ENCODE measurements at places on chromosomes 6 and 20.
A peak's percentile ranks its signal among the peaks of the same experiment; 100 is the strongest.

DNA sequence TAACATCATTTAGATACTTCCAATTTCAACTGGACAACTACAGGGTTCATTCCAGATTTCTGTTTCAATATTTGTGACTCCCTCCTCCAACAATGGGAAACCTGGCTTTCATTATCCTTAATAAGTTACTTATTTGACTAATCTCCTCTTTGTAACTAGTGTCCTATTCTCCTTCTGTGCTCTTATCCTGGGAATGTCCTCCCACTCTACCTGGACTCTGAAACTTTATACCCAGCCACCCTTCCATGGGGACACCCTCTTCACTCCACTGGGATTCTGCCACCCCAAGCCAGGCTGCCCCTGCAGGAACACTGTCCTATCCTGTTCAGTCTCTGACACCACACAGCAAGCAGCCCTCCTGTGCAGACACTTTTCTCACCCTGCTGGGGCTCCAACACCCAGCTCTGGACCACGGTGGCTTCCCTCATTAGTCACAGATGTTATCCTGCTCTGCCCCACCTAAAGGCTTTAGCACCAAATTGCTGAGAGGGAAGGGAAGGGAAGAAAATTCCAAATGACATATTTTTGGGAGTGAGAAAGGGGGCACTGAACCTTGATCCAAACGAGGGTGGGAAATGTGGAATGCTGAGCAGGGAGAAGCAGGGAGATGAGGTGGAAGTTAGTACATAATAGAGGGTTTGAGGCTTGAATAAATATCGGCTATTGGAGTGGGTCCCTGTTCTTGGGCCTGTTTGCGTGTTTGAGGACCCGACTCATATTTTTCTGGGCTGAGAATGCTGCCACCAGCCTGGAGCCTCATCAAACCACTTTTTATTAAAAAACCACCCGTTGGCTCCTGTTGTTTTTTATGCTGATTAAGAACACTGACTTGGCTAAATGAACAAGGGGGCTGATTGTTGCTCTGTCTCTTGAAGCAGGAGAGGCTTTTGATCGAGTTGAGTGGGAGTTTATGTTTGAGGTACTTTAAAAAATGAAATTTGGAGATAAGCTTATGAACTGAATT, 54.0 kb upstream of the AKIRIN2 start:
- no peak for DNase-seq

- peak; percentile 75 for DNase-seq
Observed at GRCh38 chr6:16130437-16130891, 1.6 kb downstream of the MYLIP start.

GRCh38 chr6:24205020-24205492, 79.0 kb downstream of the NRSN1 start:
- peak; percentile 62 for DNase-seq

DNA sequence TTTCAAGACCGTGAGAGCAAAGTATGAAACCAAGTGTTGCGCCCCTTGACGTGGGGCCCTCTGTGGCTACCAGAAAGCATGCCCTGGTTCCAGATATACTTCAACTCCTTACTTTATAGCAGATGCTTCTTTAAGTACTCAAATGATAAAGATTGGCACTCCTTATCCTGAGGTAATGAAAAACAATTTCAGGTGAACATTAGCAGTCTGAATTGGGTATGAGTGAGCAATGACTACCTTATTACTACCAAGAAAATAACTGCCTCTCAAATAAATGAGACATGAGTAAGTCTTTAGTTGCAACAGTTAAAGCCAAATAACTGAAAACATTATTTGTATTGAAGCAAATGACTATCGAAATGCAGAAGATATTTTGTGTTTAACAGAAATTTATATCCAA, 408.7 kb downstream of the MMUT start:
- DNase-seq: no peak

DNA sequence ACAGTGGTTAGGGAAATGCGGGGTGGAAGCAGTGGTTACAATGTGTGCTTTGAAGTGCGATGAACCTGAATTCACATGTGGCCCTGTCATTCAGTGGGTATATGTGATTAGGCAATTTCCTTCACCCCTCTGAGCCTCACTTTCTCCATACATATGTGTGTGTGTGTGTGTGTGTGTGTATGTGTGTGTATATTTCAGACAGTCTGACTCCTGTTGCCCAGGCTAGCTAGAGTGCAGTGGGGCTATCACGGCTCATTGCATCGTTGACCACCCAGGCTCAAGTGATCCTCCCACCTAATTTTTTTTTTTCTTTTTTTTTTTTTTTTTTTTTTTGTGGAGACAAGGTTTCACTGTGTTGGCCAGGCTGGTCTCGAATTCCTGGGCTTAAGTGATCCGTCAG, 6.3 kb downstream of the PPP1R14C start:
- no peak for DNase-seq

DNA sequence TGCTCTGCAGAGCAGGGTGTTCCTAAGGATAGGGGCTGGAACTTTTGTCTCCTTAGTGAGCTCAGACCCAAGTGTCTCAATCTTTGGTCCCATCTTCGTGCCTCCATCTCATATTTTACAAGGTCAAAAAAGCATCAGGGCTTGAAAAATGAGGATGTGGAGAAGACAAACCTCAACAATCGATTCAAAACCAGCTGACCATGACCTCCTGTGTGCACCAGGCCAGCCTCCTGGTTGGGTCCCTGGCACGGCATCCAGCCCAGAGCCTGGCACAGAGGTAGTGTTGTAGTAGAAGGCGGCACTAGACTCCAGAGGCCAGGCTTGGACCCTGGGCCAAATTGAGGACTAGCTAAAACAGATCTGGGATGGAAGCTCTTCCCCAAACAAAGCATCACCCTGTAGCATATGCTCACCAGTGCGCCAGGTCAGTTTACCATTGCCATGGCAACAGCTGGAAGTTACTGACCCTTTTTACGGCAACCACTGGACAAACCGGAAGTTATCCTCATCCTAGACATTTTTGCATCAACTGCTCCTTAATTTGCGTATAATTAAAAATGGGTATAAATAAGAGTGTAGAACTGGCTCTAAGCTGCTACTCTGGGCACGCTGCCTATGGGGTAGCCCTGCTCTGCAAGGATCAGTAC, 69.3 kb upstream of the BLCAP start:
- DNase-seq: peak; percentile 56

- no peak for DNase-seq
Observed at GRCh38 chr20:10309326-10309725, 90.7 kb downstream of the SNAP25 start.

GRCh38 chr6:144590532-144590931, 305.4 kb downstream of the UTRN start:
- no peak for DNase-seq

Measured in DMS53 (cell line).